ENCODE measurements at places on chromosomes 2 and 18.

DNA sequence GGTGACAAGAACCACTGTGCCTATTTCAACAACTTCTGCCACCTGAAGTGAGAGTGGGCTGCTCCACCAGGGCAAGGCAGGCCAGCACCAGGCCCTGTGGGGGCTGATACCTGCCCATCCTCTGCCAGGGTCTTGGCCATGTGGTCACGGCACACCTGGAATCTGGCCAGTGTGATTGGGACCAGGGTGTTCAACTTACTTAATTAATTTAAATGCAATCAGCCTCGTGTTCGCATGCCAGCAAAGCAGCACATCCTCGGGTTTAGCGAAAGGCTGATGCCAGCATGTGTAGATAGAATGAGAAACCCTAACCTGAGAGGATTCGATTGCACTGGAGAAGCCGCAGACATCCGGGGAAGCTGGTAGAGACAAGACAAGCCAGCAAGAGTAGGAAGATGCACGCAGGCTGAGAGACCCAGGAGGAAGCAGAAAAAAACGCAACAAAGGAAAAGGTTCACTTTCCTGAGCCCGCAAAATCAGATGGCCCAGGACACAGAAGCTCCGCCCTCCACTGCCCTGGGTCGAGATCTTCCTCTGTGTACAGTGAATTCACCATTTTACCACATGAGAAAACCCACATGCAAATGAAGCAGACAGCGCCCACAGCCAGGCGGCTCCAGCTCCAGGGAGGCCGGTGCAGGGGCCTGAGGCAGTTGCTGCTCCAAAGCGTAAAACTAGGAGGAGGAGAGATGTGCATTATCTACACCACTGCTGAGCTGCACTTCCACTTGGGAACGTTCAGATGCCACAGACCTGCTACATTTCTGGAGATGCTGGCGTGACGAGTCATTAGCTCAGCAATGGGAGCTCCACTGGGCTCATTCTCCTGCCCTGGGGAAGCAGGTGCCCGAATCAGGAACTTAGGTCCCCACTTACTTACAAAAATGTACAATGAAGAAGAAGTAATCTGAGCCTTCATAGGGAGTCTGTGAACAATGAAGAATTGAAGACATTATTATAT is 92.1 kb downstream of the TMEM18 start:
- DNase-seq: no peak

GRCh38 chr2:33265584-33266338 is 210.7 kb upstream of the RASGRP3 start:
- no peak for DNase-seq

DNA sequence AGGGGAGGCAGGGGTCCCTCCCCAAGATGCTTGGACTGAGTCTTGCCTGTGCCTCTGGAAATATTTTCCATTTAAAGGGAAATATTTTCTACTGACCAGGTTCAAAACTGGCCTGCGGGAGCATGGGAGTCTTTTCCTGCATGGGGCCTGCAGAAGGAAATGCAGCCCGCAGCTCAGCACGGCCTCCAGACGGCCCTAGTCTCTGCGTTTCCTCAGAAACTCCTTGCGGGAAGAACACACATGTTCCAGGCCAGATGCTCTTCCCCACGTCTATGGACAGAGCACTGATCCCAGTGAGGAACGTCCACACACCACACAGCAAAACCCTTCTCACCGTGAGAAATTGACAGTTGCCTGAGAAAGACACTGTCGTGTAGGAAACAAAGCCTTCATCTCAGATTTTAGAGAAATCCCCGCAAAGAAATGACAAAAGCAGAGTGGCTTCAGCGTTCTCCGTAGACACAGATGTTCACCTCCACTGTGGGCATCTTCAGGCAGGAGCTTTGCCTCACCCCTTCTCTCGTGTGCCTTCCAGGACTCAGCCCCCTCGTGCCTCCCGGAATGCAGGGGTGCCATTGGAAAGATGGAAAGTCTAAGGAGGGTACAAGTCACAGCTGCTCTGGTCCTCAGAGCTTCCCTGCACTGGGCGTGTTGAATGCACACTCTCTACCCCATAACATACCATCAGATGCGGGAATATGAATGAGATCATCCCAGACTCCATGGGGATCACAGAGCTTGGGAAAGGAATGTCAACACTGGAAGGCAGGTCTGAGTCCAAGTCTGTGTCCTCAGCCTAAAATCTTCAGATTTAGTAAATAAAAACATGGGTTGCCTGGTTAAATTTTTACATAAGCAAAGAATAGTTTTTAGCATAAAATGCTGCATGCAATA is 438.7 kb upstream of the SALL3 start:
- DNase-seq: no peak

DNA sequence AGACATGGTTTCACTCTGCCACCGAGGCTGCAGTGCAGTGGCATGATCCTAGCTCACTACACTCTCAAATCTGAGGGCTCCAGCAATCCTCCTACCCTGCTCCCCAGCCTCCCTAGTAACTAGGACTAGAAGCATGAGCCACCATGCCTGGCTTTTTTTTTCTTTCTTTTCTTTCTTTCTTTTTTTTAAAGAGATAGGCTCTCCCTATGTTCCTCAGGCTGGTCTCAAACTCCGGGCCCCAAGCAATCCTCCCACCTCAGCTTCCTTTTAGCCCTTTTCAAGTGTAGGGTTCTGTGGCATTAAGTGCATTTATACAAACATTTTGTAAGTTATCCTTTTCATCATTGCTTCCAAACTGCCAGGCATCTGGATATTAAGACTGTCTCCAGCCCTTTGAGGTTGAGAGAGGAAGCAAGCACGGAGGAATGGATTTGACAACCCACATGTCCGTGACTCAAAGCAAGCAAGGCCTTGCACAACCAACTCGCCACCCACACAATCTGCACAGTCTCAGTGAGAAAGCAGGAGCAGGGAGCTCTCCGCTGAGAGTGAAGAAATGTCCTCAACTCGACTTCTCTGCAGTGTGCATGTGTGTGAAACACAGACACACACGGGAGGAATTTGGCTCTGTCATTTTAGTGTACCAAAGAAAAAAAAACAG is 65.6 kb downstream of the ATP8B1 start:
- DNase-seq: no peak

DNA sequence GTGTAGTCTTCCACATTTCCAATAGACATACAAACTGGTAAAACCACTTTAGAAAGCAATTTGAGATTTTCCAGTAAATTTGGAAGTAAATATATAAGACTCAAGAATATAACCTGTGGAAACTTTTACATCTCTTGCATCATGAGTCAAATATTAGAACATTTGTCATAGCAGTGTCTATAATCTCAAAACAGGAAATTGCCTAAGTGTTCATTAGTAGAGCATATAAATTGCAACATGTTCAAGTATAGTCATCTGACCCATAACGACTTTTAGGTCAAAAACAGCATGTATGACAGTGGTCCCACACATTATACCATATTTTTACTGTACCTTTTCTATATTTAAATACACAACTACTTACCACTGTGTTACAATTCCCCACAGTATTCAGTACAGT is 555.9 kb upstream of the VRK2 start:
- DNase-seq: no peak

DNA sequence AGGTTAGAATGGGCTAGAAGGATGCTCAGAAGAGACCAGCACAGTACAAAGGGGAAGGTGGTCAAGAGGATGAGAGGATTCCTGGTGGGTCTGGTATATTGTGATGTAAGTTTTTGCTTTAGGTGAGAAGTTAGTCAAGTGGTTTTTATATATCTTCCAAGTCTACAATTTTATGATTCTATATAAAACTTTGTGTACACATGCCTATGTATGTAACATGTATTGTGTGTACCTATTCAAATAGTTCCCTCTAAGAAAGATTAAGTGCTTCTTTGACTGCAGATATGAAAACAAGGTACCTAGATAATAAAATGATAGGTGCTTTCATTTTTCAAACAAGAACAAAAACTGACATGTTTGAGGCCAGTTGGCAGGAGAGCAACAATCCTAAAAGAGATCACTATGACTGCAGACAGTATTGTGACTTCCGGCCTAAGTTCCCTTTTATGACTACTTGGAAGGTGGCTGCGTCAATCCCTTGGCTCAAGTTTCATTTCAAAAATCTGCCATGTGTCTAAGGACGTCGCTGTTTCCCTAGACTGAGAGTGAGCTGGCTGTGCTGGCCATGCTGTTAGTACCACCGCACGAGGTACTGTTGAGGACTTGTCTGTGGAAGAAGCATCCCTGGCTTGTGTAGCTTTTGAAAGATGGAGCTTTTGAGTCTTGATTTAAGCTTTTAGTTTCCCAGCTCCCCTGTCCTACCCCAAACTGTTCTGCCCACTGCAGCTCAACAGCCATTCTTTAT is 123.1 kb downstream of the PRPF40A start:
- DNase-seq: no peak

DNA sequence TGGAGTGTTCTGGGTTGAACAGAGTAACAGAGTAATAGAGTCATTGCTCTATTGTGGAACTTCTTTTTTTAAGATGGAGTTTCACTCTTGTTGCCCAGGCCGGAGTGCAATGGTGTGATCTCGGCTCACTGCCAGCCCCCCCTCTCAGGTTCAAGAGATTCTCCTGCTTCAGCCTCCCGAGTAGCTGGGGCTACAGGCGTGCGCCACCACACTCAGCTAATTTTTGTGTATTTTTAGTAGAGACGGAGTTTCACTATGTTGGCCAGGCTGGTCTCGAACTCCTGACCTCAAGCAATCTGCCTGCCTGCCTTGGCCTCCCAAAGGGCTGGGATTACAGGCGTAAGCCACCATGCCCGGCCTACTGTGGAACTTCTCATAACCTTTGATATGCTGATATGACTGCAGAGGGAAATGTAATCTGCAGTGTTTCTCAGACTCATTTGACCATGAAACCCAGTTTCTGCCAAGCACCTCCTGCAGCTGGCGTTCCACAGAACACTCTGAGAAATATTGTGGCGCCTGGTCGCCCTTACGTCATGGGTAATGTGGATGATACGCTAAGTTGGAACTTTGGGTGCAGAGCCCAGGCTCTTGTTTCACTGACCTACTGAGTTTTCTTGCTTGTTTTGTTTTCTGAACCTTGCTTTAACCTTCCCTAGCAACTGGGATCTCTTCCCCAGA is 213.8 kb downstream of the BCL2 start:
- no peak for DNase-seq

DNA sequence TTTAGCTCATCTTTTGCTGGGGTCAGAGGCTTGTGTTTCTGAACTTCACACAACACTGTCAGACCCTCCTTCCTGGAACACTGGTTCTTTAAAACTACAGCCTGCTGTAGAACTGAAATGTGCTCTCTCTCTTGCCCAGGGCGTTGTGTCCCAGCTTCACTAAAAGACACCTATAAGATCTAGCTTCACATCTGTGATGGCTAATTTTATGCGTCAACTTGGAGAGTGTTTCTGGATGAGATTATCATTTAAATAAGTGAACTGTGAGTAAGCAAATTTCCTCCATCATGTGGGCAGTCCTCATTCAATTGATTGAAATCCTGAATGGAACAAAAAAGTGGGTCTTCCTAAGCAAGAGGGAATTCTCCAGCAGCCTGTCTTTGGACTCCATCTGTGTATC is 140.3 kb downstream of the OSR1 start:
- DNase-seq: no peak

GRCh38 chr2:64945973-64946768 is 43.0 kb upstream of the SLC1A4 start:
- DNase-seq: no peak

- DNase-seq: no peak
Observed at GRCh38 chr2:164589522-164589921, 31.8 kb downstream of the GRB14 start.

- no peak for DNase-seq
Observed at GRCh38 chr18:56165601-56166355, 472.6 kb downstream of the TXNL1 start.

GRCh38 chr2:240920783-240921231 is 14.7 kb downstream of the CROCC2 start:
- no peak for DNase-seq
